ENCODE measurements at places on chromosomes 1 and 21. TPM values are rescaled to one million over a fixed set of nuclear protein-coding genes. Genes with fewer than 3 reads are reported as not detected.

GRCh38 chr1:155174324-155175280, 953 bp downstream of the TRIM46 start:
- peaks cover 8% of the 10 kb centered on the region for H3K4me1 ChIP-seq
- H3K4me3 ChIP-seq, result peak overlapping the region; percentile 87
- no peaks in the 10 kb centered on the region for H3K27me3 ChIP-seq
- no peak overlapping the region for H3K27ac ChIP-seq

GRCh38 chr1:60657926-60658325, 424.4 kb upstream of the NFIA start:
- no peaks in the 10 kb centered on the region for H3K27me3 ChIP-seq
- H3K4me1 ChIP-seq, result peaks cover 3% of the 10 kb centered on the region
- no peaks in the 10 kb centered on the region for H3K36me3 ChIP-seq
- no peak overlapping the region for H3K27ac ChIP-seq
- no peak for DNase-seq

DNA sequence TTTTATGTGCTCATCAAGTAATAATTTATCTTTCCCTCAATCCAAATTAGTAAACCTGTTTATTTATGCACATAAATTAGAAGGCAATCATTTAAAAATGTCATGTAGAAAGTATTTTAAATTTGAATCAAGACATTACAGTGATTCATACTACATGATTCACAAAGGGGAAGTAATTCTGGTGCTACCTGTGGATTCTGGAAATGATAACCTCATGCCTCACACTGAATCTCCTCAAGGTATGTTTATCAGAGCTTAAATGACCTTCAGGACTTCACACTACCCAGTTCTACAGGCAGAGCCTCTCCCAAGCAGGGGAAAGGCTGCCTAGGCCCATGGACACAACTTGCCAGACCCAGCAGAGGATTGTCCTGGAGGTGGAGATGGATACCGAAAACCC, 25.2 kb upstream of the TDRD10 start:
- peaks cover 4% of the 10 kb centered on the region for H3K4me1 ChIP-seq
- no peaks in the 10 kb centered on the region for H3K36me3 ChIP-seq
- H3K27ac ChIP-seq, result no peak overlapping the region
- DNase-seq, result no peak
- no peaks in the 10 kb centered on the region for H3K27me3 ChIP-seq

- no peaks in the 10 kb centered on the region for H3K27me3 ChIP-seq
- no peak for DNase-seq
- H3K4me3 ChIP-seq, result no peak overlapping the region
- no peak overlapping the region for H3K27ac ChIP-seq
- H3K4me1 ChIP-seq, result no peaks in the 10 kb centered on the region
Observed at GRCh38 chr1:43137445-43138052, 34.5 kb downstream of the EBNA1BP2 start.

DNA sequence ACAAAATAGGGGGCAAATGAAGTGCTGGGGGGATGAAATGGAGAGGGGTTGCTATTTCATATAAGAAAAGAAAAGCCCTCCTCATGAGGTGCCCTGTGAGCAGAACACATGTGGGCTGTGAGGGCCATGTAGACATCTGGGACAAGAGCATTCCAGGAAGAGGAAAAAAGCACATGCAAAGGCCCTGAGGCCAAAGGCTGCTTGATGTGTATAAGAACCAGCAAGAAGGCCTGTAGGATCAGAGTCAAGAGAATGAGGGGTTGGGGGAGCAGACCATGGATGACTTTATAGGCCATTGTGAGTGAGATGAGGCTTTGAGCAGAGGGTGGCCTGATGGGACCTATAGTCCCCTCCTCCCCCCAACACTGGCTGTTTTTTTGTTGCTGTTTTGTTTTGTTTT, 7.7 kb upstream of the RAB4A start:
- H3K4me3 ChIP-seq, result no peak overlapping the region
- no peaks in the 10 kb centered on the region for H3K36me3 ChIP-seq
- H3K27ac ChIP-seq, result no peak overlapping the region
- no peaks in the 10 kb centered on the region for H3K4me1 ChIP-seq

DNA sequence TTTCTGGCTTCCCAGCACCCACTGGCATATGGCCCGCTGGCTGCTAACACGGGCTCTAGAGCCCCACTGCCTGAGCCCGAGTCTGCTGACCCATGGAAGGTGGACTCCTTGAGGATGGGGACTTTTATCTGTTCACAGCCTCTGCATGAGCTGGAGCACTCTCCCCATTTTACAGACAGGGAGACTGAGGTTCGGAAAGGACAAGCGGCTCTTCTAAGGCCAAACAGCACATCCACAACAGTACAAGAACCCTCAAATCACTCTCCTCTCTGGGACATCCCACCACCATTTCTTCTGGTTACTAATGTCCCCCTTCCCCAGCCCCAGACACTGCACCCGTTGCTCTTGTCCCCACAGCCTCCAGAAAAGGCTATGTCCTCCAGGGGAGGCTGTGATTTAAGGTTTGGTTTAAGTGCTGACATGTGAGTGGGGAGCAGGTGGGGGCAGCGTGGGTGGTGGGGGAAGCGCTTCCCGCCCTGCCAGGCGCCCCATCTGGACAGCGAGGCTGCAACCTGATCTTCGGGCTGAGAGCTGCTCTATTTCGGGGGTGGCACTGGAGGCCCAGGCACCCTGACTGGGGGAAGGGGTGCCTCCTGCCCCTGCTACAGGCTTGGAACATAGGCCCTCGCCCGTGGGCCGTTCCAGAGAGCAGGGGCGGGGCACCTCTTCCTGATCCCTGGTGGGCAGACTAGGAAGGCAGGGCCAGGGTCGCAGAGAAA, 104.8 kb upstream of the WNT4 start:
- peaks cover 21% of the 10 kb centered on the region for H3K4me1 ChIP-seq
- no peaks in the 10 kb centered on the region for H3K36me3 ChIP-seq
- DNase-seq, result no peak
- no peak overlapping the region for H3K4me3 ChIP-seq
- H3K27me3 ChIP-seq, result peaks cover 94% of the 10 kb centered on the region

GRCh38 chr1:147625362-147625995, 44.8 kb downstream of the ACP6 start:
- no peaks in the 10 kb centered on the region for H3K36me3 ChIP-seq
- DNase-seq, result no peak
- no peak overlapping the region for H3K27ac ChIP-seq
- no peaks in the 10 kb centered on the region for H3K27me3 ChIP-seq
- no peak overlapping the region for H3K4me3 ChIP-seq

DNA sequence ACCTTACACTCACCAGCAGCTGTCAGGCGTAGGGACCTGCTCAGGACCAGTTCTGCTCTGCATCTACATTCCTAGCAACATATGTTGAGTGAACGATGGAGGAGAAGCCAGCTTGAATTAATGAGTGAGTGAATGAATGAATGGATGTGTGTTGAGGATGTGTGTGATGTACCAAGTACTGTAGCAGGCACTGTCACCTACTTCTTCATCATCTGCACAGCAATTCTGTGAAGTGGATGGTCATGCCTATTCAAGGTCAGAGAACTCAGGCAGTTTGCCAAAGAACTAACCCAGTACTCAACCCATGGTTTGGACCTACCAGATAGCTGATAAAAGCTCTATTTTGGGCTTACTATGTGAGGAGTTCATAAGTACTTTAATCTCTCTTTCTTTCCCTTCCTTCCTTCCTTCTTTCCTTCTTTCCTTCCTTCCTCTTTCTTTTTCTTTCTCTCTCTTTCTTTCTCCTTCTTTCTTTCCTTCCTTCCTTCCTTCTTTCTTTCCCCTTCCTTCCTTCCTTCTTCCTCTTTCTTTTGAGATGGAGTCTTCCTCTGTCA, 56.9 kb downstream of the ATP1A1 start:
- H3K36me3 ChIP-seq, result no peaks in the 10 kb centered on the region
- no peaks in the 10 kb centered on the region for H3K27me3 ChIP-seq
- H3K4me1 ChIP-seq, result peaks cover 5% of the 10 kb centered on the region
- no peak overlapping the region for H3K4me3 ChIP-seq

- H3K27ac ChIP-seq, result no peak overlapping the region
- DNase-seq, result no peak
- H3K4me1 ChIP-seq, result no peaks in the 10 kb centered on the region
- no peaks in the 10 kb centered on the region for H3K36me3 ChIP-seq
- H3K4me3 ChIP-seq, result no peak overlapping the region
Observed at GRCh38 chr1:174988986-174989385, 10.8 kb upstream of the CACYBP start.

DNA sequence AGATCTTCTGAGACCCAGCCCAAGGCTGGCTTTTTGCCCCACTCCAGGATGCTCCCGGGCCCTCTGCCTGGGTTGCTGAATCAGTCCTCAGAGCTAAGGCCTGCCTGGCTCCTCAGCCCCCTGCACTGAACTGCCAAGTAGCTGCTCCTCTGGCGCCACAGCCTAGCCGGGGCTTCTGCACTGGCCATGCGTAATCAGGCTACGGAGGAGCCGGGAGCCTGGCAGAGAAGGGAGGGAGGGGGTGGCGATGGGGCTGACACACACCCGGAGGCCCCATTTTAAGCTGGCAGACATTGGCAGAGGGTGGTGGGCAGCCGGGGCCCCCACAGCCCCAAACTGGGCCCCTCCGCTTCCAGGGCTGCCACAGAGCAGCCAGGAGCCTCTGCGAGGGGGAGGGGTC, 38.7 kb downstream of the ALPL start:
- H3K27me3 ChIP-seq, result no peaks in the 10 kb centered on the region
- no peak overlapping the region for H3K4me3 ChIP-seq
- peaks cover 23% of the 10 kb centered on the region for H3K4me1 ChIP-seq
- no peak for DNase-seq
- peak overlapping the region; percentile 37 for H3K27ac ChIP-seq
- no peaks in the 10 kb centered on the region for H3K36me3 ChIP-seq

Gene AMY1B
- not detected for total RNA-seq

Gene RGS1
- not detected for total RNA-seq

DNA sequence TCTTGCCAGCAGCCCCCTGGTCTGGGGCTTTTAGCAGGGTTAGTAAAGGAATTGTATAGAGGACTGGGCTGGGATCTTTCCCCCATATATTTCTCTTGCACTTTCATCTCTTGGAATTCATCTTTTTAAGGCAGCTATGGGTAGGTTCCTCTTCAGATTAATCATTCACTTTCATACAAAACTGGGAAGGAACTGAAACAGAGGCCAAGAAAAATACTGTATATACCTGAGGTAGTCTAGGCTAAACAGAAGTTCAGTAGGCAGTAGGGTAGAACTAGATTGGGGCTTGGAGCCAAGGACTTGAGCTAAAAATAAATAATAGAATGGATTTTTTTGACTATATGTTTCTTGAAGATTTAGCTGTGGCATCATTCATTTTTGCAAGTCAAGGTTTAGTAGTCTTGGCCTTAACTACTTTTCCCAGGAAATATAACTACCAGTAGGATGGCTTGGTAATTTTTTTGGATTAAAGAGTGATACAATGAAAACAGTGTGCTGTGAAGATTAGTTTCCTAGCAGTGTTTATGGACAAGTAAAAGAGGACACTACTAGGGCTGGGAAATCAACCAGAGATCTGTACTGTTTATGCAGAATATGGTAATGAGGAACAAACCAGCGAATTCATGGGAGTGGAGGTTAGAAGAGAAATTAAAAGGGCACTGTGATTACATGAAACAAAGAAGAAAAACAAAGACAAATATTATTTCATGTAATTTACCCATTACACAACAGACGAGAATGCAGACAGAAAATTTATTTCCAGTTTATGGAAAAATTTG, 50.9 kb upstream of the PTGS2 start:
- no peaks in the 10 kb centered on the region for H3K36me3 ChIP-seq
- no peak overlapping the region for H3K27ac ChIP-seq
- no peak overlapping the region for H3K4me3 ChIP-seq
- DNase-seq, result no peak
- no peaks in the 10 kb centered on the region for H3K4me1 ChIP-seq

Gene C8B
- not detected for total RNA-seq

DNA sequence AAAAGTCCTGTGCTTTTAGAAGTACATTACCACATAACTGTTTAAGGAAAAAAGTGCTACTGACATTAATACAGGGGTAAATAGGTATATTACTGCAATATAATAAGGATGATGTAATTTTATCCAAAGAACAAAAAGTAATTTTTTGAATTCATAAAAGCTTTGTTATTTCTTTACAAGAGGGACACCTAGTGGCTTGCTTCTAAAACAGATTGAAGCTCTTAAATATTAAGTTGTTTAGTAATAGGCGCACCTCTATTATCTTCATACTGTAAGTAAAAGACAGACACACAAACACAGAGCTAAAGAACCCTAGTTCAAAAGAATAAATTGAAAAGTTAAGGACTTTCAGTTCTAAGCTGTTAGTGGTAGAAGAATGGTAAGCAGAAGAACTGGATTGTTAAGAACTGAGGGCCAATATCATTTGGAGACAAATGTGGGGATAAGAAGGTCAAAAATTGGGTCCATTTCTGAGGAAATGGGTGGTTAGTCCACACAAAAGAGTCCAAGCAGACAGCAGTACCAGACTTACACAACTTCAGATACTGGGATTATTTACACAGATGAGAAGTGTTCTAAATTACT, 15.4 kb downstream of the ZNHIT6 start:
- DNase-seq, result no peak
- H3K36me3 ChIP-seq, result peaks cover 7% of the 10 kb centered on the region
- no peaks in the 10 kb centered on the region for H3K4me1 ChIP-seq
- H3K27ac ChIP-seq, result no peak overlapping the region

GRCh38 chr1:234309598-234310459, 63.4 kb upstream of the COA6 start:
- no peak overlapping the region for H3K27ac ChIP-seq
- no peak overlapping the region for H3K4me3 ChIP-seq
- H3K36me3 ChIP-seq, result no peaks in the 10 kb centered on the region
- peak; percentile 84 for DNase-seq
- H3K4me1 ChIP-seq, result no peaks in the 10 kb centered on the region

All from neural progenitor cell (in vitro differentiated cells).